ENCODE measurements at places on chromosomes 4 and X.

GRCh38 chr4:75065909-75066308 is 133.0 kb downstream of the PARM1 start:
- no peak for DNase-seq

DNA sequence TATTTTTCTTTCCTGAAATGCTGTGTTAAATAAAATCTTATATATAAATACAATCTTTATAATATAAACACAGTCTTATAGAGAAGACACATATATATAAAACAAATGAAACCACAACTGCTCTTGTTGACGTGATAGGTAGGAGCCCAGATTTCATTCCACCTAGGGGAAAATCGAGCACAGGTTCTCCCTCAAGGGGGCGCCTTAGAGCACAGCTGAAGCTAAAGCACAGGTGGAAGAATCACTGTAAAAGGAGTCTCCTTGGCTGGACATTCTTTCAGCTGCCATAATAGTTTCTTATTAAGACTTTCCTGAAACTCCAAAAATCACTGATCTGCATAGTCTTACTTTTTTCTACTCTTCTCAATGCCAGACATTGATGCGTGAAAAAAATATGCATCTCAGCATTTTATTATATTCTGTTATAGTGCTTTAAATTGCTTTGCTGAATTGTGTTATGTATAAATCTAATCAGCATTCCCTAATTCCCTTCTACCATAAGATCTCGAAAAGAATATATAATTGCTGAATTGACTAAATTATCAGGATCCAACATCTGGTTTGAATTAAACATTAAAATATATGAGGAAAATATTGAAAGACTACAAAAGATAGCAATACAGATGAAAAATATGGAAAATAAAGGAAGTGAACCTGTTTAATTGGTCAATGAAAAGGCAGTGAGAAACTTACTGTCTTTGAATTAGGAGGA is 25.5 kb upstream of the RXFP1 start:
- DNase-seq: peak; percentile 47

GRCh38 chrX:124023838-124024238 is 62.3 kb downstream of the STAG2 start:
- DNase-seq: no peak

DNA sequence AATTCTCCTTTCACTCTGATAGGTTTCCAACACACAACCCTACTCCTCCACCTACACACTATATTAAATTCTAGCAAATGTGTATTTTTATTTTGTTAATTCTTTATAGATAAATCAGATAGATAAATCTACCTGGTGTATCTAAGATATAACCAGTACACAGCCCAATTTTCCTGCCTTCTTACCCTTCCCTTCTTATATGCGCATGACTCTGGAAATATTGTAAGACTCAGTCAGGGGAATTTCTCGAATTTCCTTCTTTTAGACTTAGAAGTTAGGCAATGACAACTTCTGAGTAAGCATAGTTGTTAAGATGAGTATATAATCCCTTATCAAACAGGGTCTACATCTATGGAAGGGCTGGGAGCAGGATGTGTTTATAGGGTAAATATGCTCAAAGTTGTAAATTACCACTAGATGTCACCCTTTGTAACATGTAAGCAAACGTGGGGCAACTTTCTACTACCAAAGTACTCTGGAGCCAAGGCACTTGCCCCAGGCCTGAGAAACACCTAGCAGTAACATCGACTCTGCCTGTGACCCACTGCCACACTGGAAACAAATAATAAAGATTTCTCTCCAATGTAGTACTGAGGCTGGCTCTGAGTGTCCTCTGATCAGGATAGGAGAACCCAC is 444.7 kb downstream of the IQCM start:
- no peak for DNase-seq

- DNase-seq: no peak
These were observed 51.1 kb upstream of the SYTL5 start for GRCh38 chrX:37955273-37955672.

DNA sequence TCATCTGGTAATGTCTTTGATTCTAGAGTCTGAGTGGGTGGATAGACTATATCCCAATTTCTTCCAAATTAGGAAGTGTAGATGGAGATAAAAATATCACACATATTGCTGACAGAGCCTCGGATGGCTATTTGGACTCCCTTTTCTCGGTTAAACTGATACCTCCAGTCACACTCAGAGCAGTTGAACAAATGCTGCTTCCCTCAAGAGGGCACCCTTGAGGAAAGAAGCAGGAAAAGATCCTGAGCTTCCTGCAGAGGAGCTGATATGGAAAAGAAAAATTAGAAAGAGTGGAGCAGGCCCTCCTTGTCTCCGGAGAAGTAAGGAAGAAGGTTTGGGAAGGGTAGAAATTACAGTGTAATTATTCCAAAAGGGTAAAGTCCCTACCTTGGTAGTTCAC is 96.2 kb upstream of the CCSER1 start:
- no peak for DNase-seq

DNA sequence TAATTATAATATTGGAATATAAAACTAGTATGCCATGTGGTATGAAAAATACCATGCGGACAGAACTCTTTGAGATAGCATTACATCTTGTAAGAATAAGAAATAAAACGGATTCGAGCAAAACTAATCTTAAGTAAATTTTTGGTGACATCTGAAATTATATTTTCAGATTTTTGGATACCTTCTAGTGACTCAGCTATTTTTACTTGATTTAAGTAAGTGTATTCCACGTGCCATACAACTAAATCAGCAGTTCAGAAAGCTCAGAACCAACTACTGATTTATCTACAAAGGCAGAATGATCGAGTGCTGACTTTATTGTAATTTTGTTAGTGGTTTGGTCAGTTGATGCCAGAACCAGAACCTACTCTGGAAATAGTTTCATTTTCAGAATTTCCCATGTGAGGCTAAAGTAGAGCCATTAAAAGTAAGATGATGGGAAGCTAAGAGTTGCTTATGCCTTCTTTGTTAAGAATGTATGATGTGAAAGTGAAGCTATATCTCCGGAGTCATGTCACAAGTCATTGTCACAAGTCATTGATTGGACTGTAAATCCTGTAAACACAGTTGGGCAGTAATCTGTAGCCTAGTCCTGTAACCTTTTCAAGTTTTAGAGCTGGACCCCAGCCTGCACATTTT is 4.0 kb downstream of the ING2 start:
- DNase-seq: no peak

DNA sequence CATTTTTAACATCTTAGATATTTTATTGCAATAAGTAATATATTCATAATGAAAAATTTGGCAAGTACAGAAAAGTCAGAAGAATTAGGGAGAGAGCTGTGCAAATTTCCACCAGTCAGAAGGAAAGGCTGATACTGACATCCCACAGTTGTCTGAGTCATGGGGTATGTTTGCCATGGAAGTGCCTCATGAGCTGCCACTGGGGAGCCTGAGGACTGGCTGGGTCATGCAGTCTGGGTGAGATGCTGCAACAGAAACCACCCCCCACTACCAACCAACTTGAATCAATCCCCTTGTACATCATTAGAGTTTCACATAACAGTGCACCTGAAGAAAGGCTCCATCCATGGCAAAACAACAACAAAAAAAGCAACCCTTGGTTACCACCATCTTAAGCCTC is 45.2 kb upstream of the ENPP6 start:
- DNase-seq: no peak

GRCh38 chr4:37066159-37066558 is 178.4 kb upstream of the NWD2 start:
- no peak for DNase-seq

GRCh38 chr4:7447236-7447635 is 12.5 kb upstream of the PSAPL1 start:
- no peak for DNase-seq

GRCh38 chr4:8439168-8439567 is 1.4 kb downstream of the ACOX3 start:
- DNase-seq: no peak

Data from stimulated activated CD4-positive, alpha-beta T cell treated with anti-CD3 and anti-CD28 coated beads, Interleukin-2, amount 100 ng/mL, for 48 hours (primary cell).